ACHN (cell line): ENCODE measurements at places on chromosomes 3 and 15.

GRCh38 chr15:78234515-78235040 lies at the start of gene ACSBG1:
Gene ACSBG1 (minus strand): TSS chr15:78234565. CDS start chr15:78234501, 64 bp downstream.
- DNase-seq = no peak

- no peak for DNase-seq
Observed at GRCh38 chr3:62521464-62522105, 148.2 kb upstream of the FEZF2 start.

DNA sequence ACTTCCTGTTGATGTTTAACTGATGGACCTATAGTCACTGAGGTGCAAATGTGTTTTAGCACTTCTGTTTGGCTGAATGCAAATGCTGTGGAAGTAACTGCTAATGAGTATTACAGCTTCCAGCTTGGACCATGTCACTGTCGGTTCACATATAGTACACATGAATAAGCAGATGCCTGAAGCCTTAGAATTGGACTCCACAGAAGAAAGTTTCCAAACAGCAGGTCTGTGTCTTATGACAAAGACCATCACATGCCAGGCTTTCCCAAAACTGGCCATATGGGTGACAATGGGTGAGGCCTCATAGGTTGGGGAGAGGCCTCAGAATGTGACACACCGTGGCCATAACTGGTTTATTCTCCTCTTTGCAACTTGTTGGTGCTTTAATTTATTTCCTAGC lies 241.8 kb downstream of the WNT5A start:
- no peak for DNase-seq

GRCh38 chr3:189507856-189508255 lies 123.3 kb upstream of the TP63 start:
- no peak for DNase-seq
